ENCODE measurements at places on chromosomes 6 and 20.

GRCh38 chr20:38167851-38168760, 3.0 kb upstream of the TGM2 start:
- DNase-seq = no peak

GRCh38 chr6:118122801-118123200, 215.7 kb downstream of the SLC35F1 start:
- no peak for DNase-seq

- DNase-seq = no peak
Measured at GRCh38 chr6:169700296-169700695, 1.5 kb downstream of the WDR27 start.

- no peak for DNase-seq
Measured at GRCh38 chr20:59560588-59561227, 43.6 kb upstream of the PHACTR3 start.

All from iPS DF 6.9 (cell line).